Naive thymus-derived CD4-positive, alpha-beta T cell (primary cell): ENCODE measurements at places on chromosomes 6 and 20.

DNA sequence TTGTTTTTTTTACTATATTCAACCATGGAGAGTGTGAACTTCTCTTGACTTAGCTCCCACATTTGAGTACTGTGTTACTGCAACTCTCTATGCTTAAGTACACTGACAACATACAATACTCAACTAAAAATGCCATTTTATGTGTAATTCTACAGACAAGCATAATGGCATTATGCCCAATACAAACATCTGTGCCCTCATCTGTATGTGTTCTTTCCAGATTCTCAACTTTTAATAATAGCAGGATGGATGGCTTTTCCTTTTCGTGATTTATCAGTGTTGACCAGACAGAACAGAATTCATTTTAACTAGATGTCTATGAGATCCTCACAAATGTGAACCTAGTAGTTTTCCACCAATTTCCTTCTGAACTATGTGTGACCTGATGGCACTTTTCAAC is 84.2 kb upstream of the MARCKS start:
- H3K27me3 ChIP-seq: no peaks in the 10 kb centered on the region
- no peak for DNase-seq
- H3K36me3 ChIP-seq: no peaks in the 10 kb centered on the region
- no peak overlapping the region for H3K4me3 ChIP-seq

GRCh38 chr6:21654361-21654760 is 60.8 kb downstream of the SOX4 start:
- H3K27ac ChIP-seq: no peak overlapping the region
- no peaks in the 10 kb centered on the region for H3K4me1 ChIP-seq
- DNase-seq: no peak

GRCh38 chr6:36150283-36150682 is 20.0 kb downstream of the MAPK13 start:
- H3K27ac ChIP-seq: no peak overlapping the region
- DNase-seq: no peak
- H3K36me3 ChIP-seq: no peaks in the 10 kb centered on the region
- no peaks in the 10 kb centered on the region for H3K27me3 ChIP-seq

GRCh38 chr6:68497927-68498326 is 137.2 kb upstream of the ADGRB3 start:
- no peak overlapping the region for H3K4me3 ChIP-seq
- H3K36me3 ChIP-seq: no peaks in the 10 kb centered on the region
- no peaks in the 10 kb centered on the region for H3K4me1 ChIP-seq

DNA sequence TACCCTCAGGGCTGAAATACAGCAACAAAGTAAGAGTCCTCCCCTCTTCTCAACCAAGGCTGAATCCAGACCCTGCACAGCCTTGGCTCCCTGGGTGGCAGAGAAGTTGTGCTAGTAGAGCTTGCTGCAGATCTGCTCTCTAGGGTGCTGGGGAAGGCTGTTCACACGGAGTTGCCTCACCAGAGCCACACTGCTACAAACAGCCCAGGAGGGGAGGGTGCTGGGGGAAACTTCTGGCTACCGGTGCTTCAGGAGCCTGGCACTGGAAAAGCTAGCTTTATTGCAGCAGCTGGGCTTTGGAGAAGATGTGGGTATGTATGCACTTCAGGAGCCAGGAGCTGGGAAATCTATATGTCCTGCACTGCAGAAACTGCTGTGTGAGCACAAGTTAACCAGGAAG is 37.6 kb upstream of the SUPT3H start:
- no peaks in the 10 kb centered on the region for H3K36me3 ChIP-seq
- DNase-seq: no peak
- no peak overlapping the region for H3K4me3 ChIP-seq
- peaks cover 7% of the 10 kb centered on the region for H3K4me1 ChIP-seq
- H3K27ac ChIP-seq: no peak overlapping the region

GRCh38 chr6:133972388-133972787 is 19.4 kb downstream of the TBPL1 start:
- H3K36me3 ChIP-seq: no peaks in the 10 kb centered on the region
- no peak overlapping the region for H3K4me3 ChIP-seq
- H3K4me1 ChIP-seq: peaks cover 6% of the 10 kb centered on the region
- H3K27ac ChIP-seq: no peak overlapping the region

GRCh38 chr20:47346172-47346571 is 10.3 kb downstream of the ZMYND8 start:
- peaks cover 6% of the 10 kb centered on the region for H3K36me3 ChIP-seq
- peaks cover 28% of the 10 kb centered on the region for H3K4me1 ChIP-seq
- no peaks in the 10 kb centered on the region for H3K27me3 ChIP-seq
- no peak overlapping the region for H3K27ac ChIP-seq
- DNase-seq: peak; percentile 27

- no peaks in the 10 kb centered on the region for H3K4me1 ChIP-seq
- no peak overlapping the region for H3K4me3 ChIP-seq
- no peaks in the 10 kb centered on the region for H3K36me3 ChIP-seq
- H3K27ac ChIP-seq: no peak overlapping the region
- no peak for DNase-seq
Measured at GRCh38 chr20:17298751-17299150, 71.9 kb downstream of the PCSK2 start.

- peaks cover 36% of the 10 kb centered on the region for H3K4me1 ChIP-seq
- no peak overlapping the region for H3K4me3 ChIP-seq
- H3K27me3 ChIP-seq: no peaks in the 10 kb centered on the region
- no peak for DNase-seq
Measured at GRCh38 chr6:149094156-149094555, 223.4 kb upstream of the TAB2 start.

DNA sequence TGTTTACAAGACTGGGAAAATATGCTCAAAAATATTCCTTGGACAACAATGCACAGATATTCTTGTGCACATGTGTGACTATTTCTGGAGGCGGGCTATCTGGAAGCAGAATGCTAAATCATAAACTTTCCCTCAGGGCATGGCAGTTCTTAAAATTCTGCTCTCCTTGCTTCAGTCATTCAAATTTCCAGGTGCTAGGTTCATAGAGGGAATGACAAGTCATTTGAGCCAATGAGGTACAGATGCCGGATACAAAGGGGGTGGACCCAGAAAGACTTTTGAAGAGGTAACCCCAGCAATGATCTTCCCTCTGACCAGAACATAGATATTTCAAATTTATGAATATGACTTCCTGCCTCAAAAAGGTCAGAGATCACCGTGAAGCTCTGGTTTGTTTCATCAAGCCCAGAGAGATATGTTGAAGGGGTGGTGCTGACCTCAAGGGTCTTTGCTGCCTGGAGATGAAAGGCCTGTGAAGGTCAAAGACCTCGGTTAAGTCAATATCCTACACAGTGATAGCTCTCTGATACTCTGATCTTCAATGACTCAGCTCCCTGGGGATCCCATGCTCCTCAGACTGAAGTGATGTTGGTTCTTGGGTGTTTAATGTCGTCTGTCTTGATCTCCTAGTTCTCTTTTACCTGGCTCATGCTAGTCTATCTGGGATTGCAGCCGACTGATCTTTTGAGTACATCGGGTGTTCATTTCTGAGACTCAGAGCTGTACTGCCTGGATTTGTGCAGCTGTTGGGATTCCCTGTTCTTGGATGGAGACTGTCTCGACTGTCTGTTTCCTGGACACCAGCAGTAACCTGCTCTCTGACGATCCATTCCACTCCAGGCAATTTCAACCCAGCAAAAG is 47.5 kb upstream of the TSHZ2 start:
- no peak overlapping the region for H3K27ac ChIP-seq
- H3K36me3 ChIP-seq: no peaks in the 10 kb centered on the region
